Progenitor cell of endocrine pancreas (in vitro differentiated cells): ENCODE measurements at places on chromosomes 13 and 19.

GRCh38 chr13:110874508-110874960 is 40.3 kb downstream of the ANKRD10 start:
- H3K36me3 ChIP-seq, result no peaks in the 10 kb centered on the region
- peaks cover 4% of the 10 kb centered on the region for H3K4me1 ChIP-seq
- peaks cover 19% of the 10 kb centered on the region for H3K27me3 ChIP-seq
- peak overlapping the region; percentile 67 for H3K4me3 ChIP-seq

GRCh38 chr19:51549533-51550324 is 18.3 kb upstream of the SIGLEC6 start:
- H3K27me3 ChIP-seq, result peaks cover 19% of the 10 kb centered on the region
- no peak for DNase-seq
- H3K36me3 ChIP-seq, result no peaks in the 10 kb centered on the region
- H3K4me1 ChIP-seq, result no peaks in the 10 kb centered on the region

DNA sequence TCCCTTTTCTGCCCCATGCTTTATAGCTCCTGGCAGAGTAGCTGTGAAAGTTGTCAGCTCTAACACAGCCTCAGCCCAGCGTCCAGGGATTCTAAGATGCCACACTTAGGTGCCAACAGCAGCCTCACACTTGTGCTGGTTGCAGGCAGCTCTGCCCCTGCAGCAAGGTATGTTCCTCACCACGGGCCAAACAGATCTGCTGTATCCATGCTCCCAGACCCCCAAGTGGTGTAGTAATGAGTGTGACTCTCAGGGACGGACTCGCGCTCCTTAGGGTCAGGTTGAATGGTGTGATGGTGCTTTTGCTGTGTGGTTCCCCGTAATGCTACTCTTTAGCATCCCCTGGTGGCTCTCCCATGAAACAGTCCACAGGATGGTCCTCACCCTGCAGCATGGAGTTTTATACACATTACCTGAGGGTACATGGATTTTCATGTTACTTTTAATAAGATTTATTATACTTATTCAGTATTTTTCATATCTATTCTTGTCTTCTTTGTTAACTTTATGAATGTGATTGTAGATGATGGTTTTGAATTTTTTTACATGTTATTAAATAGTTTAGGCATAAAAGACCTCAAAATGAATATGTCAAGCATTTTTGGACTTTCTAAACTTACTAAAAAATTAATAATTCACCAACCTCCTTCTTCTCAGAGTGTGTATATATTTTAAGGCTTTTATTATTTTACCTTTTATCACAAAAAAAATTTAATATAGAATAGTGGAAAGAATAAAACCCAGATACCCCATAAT is 232.5 kb downstream of the SLC7A1 start:
- H3K27ac ChIP-seq, result no peak overlapping the region
- DNase-seq, result peak; percentile 34
- no peak overlapping the region for H3K4me3 ChIP-seq
- no peaks in the 10 kb centered on the region for H3K36me3 ChIP-seq
- no peaks in the 10 kb centered on the region for H3K4me1 ChIP-seq
- H3K27me3 ChIP-seq, result peaks cover 36% of the 10 kb centered on the region

GRCh38 chr13:97238432-97238831 is 16.3 kb downstream of the MBNL2 start:
- peaks cover 14% of the 10 kb centered on the region for H3K36me3 ChIP-seq
- peaks cover 60% of the 10 kb centered on the region for H3K4me1 ChIP-seq
- no peak for DNase-seq
- H3K27ac ChIP-seq, result no peak overlapping the region
- peaks cover 3% of the 10 kb centered on the region for H3K27me3 ChIP-seq
